ENCODE measurements at places on chromosomes 2 and 18.

DNA sequence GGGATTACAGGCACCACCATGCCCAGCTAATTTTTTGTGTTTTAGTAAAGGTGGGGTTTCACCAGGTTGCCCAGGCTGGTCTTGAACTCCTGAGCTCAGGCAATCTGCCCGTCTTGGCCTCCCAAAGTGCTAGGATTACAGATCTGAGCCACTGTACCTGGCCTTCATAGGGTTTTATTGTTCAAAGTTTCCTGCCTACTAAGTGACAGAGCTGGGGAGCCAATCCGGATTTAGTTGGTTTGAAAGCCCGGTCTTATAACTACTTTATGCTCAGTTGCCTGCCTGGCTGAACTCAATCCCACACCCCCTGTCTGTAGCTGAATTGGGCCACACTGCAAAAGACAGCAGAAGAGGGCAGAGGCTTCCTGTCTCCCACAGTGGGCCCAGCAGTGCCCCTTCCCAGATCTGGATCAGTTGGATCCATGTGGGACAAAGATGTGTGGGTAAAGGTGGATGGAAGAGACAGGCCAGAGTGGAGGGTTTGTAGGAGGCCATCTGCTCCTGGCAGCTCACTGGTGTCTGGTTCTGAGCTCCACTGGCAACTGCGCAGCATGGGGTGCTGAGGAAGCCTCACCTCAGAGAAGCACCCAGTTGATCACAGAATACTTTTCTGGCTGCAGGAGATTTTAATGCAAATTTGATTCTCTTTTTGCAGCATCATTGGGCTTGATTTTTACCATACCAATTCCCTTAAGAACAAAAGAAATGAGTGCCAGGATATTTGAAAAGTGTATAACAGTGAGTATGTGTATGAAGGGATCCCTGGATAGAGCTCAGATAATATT, 144.9 kb downstream of the DDX1 start:
- no peak for DNase-seq

DNA sequence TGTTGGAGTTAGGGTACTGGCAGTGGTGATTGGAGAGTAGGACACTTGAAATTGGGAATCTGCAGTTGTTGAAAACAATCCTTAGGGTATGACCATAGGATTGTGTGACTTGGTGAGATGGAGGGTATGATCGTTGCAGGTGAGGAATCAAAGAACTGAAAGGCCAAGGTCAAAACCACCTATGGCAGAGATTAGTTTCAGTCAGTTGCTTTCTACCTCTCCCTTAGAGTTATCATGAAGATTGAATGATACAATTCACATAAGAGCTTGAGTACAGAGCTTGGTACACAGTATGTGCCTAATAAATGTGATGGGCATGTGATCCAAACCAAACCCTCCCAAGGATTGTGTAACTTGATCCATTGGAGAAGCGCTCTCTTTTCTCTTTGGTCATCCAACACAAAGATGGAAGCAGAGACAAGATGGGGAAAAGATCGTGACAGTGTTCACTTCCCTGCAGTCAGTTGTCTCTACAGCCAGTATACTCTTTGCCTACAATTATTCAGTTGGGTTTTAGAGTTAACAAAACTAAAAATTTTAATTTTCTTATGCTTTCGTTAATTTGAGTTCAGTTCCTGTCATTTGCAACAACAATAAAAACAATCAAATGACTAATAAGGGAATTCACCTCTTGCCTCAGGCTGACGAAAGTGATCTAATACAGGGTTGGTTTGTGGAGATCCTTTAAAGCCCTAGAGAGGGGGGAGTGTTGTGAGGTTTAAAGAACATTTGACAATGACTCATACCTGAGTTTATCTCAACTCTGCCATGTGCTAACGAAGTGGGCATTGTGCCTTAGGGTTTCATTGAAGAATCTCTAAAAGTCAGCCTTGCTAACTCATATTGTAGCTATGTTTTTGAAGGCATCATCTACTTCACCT, 14.8 kb upstream of the SMAD2 start:
- no peak for DNase-seq

GRCh38 chr18:62450546-62451410, 72.0 kb upstream of the ZCCHC2 start:
- DNase-seq = no peak

GRCh38 chr2:172710584-172711047, 25.0 kb upstream of the RAPGEF4 start:
- DNase-seq = peak; percentile 81

DNA sequence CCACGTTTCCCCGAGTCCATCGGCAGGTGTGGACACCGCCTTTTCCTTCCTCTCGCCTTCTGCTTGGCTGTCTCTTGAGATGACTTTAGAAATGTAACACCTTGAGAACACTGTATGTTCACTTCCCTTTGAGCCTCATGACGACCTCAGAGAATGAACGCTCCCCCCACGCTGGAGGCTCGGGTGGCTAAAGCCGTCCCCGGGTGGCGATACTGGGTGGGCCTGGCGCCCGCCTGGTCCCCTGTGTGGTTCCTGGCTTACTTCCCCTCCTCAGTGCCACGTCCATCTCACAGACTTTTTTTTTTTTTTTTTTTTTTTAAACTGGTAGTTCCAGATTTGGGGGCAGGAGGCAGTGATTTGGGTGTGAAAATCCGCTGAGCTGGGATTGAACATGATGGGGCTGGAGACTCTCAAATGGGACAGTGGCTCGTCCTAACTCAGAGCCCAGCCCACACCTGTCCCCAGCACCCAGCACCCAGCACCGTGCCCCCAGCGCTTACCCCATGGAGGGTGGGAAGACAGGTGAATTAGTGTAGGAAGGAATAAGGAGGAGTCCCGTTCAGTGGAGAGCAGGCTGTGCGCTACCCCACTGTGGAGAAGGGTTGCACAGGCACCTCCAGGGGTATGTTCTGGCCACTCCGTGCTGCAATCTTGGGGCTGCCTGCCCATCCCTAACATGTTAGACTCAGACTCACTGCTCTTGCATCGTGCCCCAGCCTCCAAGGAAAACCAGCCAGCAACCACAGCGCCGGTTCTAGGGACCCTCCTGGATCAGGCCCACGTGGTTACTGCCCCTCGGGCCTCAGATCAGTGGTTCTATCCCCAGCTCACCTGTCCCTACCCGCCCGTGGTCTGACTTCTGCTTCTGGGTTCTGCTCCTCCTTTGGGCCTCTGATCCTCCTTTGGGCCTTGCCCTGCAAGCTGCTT, 174.0 kb downstream of the ASB1 start:
- DNase-seq = no peak

DNA sequence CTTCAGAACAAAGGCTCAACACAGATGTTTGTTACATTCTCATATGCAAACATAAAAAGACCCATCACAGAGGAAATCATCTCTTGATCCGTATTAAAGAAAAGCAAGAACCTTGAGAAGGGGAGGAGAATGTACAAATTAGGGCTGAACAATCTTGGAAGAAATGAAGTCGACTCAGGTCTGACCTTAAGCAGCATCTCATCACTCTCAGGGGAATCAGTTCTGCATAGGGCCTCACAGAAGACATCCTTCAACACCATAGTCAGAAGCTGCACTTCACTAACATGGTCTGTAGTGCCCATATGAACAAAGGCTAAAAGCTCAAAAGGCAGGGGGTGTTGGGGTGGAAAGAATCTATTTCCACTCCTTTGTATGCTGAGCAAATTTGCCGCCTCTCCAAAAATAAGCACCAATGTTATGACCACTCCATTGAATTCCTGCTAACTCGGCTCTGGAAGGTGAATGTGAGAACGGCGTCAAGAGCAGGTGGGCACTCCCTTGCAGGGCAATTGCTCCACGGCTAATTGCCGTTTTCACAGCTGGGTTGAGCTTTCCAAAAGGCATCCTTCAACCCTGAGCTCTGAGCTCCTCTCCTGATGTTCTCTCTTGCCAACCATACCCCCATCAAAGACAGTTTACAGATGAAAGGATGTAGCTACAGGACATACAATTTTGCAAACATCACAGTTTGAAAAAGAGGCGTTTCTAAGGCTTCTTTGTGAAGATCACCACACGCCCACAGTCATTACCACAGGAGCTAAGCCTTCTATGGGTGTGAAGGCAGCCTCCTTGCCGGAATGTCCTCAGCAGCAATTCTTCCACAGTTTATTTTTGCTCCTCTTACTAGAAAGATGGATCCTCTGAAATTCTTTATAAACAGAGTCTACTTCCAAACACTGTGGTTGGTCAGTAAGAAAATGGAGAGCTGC, 10.0 kb downstream of the KLF7 start:
- DNase-seq = no peak

- DNase-seq = no peak
Observed at GRCh38 chr2:105407946-105408743, 9.3 kb upstream of the FHL2 start.

DNA sequence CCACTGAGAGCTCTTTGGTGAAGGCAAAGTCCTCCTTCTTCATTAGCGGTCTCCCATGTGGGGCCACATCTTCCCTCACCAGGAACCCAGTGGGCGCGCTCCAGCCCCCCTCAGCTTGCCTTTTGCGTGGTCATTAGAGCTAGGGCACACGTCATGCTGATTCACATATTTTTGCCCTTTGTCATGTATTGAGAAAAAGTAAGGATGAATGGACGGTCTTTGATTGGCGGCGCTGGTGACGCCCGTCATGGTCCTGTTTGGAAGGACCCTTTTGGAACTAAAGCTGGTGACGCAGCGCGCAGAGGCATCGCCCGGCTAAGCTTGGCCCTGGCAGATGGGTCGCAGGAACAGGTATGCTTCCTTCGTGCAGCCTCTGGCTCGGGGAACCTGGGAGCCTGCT, 3.1 kb downstream of the SLC14A1 start:
- DNase-seq = no peak

GRCh38 chr2:236840215-236840614, 245.5 kb upstream of the COPS8 start:
- DNase-seq = no peak

DNA sequence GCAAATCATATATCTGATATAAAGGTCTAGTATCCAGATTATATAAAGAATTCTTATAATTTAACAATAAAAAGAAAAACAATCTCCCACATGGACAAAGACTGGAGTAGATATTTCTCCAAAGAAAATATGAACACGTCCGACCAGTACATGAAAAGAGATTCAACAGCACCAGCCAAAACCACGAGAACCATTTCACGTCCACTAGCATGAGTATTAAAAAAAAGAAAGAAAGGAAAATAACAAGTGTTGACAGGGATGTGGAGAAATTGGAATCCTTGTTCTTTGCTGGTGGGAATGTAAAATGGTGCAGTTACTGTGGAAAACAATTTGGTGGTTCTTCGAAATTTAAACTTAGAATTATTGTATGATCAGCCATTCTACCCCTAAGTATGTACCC, 432.7 kb upstream of the TRIB2 start:
- DNase-seq = no peak

DNA sequence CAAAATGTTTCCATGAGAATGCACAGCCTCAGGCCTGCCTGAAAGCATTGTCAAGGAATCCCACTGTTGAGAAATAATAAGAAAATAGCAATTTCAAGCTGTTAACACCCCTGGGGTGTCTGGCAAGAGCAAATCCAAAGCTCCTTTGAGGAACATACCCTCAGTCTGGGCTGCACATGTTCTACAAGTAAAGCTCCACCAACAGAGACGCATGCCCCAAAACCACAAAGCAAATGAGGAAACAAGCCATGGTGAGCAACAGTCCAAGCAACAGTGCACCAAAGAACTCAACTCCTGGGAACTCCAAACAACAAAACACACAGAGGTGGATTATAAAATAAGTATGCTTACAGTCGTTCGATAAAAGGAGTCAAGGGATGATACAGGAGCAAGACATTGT, 40.3 kb downstream of the CYP27C1 start:
- no peak for DNase-seq

GRCh38 chr18:2979871-2980790, 32.8 kb downstream of the LPIN2 start:
- DNase-seq = no peak

DNA sequence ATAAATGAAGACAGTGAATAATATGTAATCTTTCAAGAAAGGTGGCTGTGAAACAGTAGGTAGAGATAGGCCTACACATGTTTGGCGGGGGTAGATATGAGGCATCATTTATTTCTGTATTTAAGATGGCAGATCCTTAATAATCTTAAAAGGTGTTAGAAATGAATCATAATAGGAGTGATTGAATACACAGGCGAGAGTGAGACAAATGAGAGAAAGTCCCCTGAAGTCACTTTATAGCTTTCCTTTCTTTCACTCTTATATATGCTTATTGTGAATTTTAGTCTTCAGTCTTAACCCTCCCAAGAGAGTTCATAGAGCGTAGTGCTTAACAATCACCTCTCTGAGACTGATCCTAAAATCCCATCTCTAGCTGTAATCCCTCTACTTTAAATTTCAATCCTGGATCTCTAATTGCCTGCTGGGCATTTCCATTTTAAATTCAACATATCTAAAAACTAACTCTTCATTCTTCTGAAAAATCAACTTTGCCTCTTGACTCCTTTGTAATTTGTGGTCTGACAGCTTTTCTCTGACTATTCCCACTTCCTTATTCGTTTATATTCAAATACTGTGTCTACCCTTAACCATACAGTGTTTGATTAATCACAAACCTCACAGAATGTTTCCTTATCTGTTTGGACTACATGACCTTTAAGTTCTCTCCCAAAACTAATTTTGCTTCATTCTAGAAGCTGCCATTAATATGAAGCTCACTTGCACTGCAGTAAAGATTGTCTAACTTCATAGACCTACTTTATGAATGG, 463.7 kb upstream of the FSIP2 start:
- no peak for DNase-seq
